Stimulated activated CD4-positive, alpha-beta T cell treated with anti-CD3 and anti-CD28 coated beads, Interleukin-2, amount 100 ng/mL, for 48 hours (primary cell): ENCODE measurements at places on chromosomes 11 and 22.
A peak's percentile ranks its signal among the peaks of the same experiment; 100 is the strongest.

DNA sequence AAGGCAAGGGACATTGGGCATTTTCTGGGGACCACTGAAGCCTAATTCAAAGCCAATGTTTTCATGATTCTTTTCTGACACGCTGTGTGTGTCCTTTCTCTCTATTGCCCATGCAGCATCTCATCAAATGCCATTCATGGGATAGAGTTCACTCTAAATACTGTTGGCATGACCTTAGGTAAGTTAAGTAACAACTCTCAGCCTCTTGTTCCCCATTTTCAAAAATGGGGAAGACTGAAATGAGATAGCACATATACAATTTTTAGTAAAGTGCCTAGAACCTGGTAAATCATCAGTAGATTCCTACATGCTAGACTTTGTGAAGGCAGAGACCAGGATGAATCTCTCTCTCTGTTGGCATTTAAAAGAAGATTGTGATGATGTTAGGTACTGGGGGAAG lies 12.7 kb upstream of the OR52K2 start:
- DNase-seq, result no peak

DNA sequence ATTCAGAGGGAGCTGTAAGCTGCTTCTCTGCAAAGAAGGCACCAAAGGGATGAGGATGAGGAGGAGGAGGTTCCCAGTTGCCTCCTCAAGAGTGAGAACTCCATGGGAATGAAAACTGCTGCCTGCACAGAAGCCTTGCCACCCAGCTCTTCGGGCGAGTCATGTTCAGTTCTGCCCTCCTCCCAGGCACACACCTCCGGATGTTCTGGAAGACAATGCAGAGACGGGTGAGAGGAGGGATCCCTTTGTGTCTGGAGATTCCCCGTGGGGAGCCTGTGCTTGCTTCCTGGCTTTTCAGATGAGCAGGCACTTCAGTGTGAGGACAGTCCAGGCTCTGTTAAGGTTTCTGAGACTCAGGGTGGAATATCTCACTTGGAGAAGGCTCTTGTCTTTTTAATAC lies 295.6 kb downstream of the DDX10 start:
- DNase-seq, result no peak

DNA sequence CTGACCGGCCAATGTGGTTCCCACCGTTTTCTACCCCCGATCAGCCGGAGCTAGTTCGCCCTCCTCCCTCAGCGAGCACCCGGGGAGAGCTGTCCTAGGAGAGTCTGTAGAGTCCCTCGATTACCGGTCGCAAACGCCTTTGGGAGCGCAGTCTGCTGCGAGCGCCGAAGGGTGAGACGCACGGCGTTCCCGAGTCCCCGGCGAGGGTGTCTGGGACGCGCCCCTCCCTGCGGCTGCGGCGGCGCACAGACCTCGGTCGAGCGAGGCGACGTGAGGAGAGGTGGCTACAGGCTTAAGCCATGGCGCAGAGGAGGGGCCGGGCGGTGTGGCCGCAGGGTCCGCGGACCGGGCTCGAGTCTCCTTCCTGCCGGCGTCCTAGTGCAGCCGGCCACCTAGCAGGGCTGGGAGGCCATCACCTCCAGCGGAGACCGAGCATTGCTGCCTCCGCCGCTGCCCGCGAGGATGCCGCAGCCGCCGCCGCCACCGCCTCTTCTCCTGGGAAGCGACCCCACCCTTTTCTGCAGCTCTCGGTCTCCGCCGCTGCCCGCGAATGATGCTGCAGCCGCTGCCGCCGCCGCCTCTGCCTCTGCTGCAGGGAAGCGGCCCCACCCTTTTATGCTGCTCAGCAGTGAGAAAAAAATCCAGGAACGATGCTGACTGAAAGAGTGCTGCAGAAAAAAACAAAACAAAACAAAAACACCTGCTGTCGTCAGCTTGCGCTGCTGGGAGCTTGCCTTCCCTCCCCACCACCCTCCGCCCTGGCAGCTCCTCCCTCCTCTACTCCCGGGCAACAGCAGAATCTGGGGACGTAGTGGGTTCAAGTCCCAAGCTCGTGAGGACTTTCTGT lies at the start of gene MAP6:
TSS of gene MAP6 (minus strand) at position 588 of the 847 bp plus-strand sequence. CDS start 669 bp downstream, outside the sequence.
- DNase-seq, result peak; percentile 29

DNA sequence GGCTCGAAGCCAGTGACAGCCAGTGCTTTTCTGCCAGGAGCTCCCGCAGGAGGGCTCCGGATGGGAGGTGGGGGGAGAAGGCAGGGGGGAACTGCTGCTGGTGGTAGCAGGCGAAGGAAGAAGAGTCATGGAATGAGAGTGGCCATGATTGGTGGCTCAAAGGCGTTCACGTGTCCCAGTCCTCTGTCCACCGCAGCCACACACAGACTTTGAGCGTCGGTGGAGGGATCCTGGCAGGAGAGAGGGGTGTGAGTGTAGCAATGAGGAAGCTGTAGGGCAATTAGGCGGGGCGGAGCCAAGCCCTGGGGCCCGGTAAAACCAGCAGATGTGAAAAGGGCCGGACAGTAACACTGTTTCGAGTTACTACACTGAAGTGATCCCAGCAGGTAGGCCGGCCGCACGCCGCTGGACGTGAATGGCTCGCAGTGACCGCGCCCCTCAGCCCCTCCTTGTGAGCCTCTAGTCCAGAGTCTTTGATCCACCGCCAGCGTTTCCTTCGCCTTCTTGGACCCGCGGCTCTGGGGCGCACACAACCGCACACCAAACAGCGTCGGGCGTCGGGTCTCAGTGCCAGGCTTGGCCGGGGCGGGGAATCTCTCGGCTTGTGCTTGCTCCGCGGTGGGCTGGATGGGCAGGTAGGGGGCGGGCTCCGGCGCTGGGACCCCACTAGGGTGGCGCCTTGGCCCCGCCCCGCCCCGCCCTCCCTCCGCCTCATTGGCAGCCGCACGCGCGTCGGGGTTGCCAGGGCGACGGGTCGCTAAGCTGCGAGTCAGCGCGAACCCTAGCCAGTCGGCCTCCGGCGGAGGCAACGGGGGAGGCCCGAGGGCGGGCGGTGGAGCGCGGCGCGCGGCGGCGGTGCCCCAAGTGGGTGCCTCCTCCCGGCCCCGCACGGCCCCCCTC lies at the start of gene LRRC10B:
TSS of gene LRRC10B (plus strand) at position 788 of the 900 bp plus-strand sequence. CDS start 250 bp downstream, outside the sequence.
- no peak for DNase-seq

GRCh38 chr11:73453562-73453961 lies 77.4 kb downstream of the RELT start:
- no peak for DNase-seq

GRCh38 chr11:75342966-75343870 lies 8.2 kb downstream of the ARRB1 start:
- no peak for DNase-seq

GRCh38 chr11:7165911-7166310 lies 77.1 kb downstream of the RBMXL2 start:
- DNase-seq, result no peak

DNA sequence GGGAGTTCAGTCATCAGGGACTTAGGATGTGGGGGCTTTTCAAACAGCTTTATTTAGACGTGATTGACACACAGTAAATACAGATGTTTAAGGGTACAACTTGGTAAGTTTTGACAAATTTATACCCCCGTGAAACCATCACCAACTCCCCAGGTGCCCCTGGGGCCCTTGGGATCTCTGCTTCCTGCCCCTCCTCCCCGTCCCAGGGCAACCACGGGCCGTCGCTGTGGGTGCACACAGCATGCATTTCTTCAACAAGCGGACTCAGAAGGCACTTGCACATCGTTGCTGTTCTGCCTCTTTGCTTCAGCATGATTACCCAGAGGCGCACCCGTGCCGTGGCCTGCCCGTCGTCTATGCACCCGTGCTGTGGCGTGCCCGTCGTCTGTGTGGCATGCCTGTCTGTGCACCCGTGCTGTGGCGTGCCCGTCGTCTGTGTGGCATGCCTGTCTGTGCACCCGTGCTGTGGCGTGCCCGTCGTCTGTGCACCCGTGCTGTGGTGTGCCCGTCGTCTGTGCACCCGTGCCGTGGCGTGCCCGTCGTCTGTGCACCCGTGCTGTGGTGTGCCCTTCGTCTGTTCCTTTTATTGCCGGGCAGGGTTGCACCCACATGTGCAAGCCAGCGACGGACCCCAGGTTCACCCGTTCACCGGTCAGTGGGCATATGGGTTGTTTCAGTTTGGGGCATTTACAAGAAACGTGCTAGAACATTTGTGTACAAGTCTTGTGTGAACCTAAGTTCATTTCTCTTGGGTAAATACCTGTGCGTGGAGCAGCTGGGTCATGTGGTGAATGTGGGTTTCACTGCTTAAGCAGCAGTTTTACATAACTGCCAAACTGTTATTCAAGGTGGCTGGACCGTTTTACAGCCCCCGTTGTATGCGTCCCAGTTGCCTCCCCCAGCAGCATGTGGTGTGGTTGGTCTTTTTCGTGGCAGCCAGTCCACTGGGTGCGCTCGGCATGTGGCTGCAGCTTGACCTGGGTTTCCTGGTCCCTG lies 8.3 kb downstream of the CD81 start:
- DNase-seq, result no peak

GRCh38 chr11:83508804-83509203 lies 222.6 kb upstream of the CCDC90B start:
- no peak for DNase-seq

DNA sequence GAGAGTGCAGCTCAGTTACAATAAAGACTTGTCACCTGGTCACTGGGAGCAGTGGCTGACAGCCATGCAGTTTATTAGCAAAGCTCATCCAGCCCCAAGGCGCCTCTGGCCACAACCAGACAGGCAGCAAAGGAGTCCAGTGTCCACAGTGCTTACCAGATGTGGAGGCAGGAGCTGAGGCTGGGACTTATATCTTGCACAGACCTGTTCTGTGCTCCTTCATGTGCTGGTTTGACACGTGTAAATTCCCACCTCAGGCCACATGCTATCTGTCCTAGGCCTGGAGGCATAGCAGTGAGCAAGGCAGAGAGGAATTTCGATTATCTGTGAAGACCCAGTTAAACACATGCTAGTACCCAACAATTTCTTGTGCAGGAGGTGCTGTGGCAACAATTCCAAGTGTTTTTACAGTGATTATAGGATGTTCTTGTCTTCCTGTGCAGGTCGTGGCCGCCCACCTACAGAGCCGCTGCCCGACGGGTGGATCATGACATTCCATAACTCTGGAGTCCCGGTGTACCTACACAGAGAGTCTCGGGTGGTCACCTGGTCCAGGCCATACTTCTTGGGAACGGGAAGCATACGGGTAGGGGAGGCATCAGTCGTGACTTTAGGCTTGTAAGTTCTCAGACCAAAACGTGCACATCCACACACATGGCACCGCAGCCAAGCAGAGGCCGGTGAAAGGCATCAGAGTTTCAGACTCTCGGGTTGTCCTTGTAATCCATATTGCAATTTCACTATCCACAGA lies 9.4 kb downstream of the DGCR8 start:
- no peak for DNase-seq

GRCh38 chr11:72240461-72241290 lies 3.3 kb downstream of the PHOX2A start:
- no peak for DNase-seq

DNA sequence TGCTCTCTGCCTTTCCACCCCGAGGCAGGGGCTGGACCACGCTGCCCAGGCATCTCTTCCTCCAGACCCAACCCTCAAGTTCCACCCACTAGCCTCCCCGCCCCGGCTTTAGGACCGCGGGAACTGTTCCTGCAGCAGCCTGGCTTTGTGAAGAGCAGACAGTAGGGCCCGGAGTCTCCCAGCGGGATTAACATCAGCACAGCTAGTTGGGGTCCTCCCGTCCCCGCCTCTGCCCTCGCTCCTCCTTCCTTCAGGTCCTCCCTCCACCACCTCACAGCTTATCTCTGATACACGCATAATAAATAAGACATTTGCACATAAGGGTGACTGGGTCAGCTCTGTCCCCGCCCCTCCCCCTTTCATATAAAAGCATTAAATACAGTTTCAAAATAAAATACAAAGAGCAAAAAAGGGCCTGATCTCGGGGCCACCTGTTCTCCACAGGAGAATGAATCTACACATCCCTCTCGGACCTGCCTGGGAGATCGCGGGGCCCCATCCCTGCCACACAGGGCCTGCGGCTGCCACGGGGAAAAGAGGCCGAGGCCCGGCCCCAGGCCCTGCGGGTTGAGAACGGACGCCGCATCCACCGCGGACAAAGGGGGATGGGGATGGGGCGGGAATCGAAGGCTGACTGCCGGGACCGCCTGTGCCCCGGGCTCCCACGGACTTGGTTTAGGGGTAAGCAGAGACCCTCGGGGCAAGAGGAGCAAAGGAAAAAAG lies 6.5 kb downstream of the ZFTA start:
- DNase-seq, result no peak

DNA sequence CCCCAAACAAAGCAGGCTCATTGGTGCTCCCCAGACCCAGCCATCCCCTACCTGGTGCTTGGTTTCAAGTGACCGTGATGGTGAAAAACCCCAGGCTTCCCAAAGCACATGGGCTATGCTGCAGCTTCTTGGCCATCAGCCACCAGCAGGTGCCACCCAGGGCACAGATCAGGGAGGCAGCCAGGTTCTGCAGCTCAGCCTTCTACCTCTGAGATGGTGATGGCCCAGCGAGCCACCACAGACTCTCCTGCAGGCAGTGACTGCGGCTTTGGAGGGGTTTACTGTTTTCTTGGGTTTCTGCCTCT lies 70.0 kb upstream of the ALX4 start:
- DNase-seq, result no peak

DNA sequence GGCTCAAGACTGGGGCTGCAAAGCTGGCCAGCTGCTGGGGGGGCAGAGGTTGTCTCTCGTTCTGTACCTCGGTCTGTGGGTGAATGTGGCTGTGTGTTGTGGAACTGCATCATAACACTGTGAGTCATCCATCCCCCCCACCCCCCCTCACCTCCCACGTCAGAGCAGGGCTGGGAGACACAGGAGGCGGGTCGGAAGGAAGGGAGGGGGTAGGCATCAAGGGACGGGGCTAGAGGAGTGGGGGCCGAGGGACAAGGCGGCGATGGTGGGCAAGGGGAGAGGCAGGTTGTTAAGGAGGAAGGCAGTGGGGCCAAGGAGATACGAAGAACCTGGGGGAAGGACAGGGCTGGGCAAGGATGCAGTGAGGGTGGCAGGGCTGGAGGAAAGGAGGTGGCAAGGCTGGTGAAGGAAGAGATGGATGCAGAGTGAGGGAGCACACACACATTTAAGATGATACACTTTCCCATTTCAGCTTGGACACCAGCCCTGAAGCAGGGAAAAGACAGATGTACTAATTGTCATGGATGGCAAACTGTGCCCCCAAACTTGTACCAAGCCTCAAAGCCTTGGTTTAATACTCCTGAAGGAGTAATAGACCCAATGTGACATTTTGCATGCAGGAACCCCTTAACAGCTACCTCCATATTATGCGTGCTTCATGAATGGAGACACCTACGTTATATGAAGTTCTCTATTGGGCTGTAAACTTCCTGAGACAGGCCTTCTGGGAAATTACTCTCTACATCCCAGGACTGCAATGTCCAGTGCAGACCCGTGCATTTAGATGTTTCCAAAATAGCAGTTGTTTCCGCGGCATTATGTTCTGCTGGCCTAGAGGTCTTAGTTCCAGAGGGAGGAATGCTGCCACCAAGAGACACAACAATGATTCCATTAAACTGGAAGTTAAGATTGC lies at the start of gene YPEL4:
TSS of gene YPEL4 (minus strand) at position 87 of the 913 bp plus-strand sequence. CDS start 2,805 bp downstream, outside the sequence.
- DNase-seq, result no peak

GRCh38 chr11:132187386-132187785 lies 817.0 kb downstream of the NTM start:
- DNase-seq, result no peak
